ENCODE measurements at places on chromosomes 1 and 21. TPM values are rescaled to one million over a fixed set of nuclear protein-coding genes. Genes with fewer than 3 reads are reported as not detected.
A peak's percentile ranks its signal among the peaks of the same experiment; 100 is the strongest.

Gene ADGRL4
- not detected for total RNA-seq

DNA sequence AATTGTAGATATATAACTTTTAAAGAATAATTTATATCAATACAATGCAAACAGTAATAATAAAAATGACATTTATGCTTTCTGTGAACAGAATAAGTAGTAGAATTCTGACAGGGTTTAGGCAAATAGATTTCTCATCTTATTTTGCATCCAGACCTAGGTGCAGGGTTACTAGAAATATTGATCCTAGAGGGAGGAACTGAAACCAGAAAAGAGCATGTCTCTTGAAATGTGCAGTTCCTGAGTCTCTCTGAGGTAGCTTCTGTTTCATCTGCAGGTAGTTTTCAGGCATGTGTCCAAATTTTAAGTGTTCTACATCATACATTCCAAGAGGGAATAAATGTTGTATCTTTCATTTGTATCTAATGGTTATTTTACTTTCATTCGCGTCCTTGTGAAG is 631.9 kb upstream of the ADGRL4 start:
- no peaks in the 10 kb centered on the region for H3K4me1 ChIP-seq
- no peak for DNase-seq
- no peak overlapping the region for H3K4me3 ChIP-seq
- H3K36me3 ChIP-seq: no peaks in the 10 kb centered on the region

GRCh38 chr1:15210651-15211375 is 36.2 kb upstream of the FHAD1 start:
- H3K4me3 ChIP-seq: no peak overlapping the region
- H3K27ac ChIP-seq: no peak overlapping the region
- no peaks in the 10 kb centered on the region for H3K4me1 ChIP-seq
- no peaks in the 10 kb centered on the region for H3K36me3 ChIP-seq

DNA sequence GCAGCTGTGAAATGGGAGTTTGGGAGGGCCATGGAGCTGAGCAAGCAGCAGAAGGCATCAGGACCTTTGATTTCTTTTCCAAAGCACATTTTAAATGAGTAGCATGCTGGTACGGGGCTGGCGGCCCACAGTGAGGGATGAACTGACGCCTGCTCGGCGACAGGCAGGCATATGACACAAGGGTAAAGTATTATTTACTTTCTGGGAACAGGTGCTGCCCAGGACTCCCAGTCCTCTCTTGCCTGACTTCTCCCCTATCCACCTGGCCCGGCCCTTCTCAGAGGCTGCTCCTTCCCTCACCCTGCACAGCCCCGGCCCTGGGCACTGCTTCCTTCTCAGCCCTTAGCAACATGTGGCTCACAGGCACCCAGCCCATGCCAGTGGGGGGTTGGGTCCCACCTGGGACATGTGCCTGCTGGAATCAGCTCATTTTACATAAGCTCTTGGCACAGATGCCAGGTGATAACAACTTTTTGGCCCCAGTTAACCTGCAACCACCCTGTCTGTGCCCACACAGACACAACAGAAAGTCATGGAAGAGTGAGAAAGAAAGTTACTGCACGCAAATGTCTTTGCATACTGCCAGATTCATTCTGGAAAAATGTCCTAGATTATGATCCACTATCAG is 112.3 kb upstream of the GADD45A start:
- no peak overlapping the region for H3K27ac ChIP-seq
- no peak for DNase-seq

- H3K27me3 ChIP-seq: no peaks in the 10 kb centered on the region
- H3K36me3 ChIP-seq: peaks cover 58% of the 10 kb centered on the region
- H3K27ac ChIP-seq: no peak overlapping the region
Measured at GRCh38 chr1:234396092-234396491, 22.8 kb downstream of the COA6 start.

DNA sequence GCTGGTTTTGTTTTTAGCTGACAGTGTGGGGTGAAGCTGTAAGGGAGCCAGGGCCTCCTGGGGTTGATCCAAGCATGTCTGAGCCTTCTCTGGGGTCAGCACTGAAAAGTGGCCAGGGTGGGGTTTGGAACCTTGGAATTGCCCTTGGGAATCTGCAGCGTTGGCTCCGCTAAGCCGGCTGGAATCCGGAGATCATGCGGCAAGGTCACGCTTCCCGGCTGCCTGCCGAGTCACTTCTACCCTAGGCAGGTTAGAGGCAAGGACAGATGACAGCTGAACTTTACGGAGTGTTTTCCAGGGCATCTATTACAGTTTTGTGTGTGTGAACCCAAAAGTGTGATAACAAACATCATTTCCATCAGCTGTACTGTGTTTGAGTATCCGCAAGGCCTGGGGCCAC is 17.1 kb downstream of the ABCG1 start:
- peak overlapping the region; percentile 17 for H3K4me3 ChIP-seq
- peaks cover 74% of the 10 kb centered on the region for H3K4me1 ChIP-seq
- DNase-seq: no peak
- H3K36me3 ChIP-seq: peaks cover 9% of the 10 kb centered on the region
- H3K27me3 ChIP-seq: no peaks in the 10 kb centered on the region
- H3K27ac ChIP-seq: peak overlapping the region; percentile 84

GRCh38 chr1:86380257-86380861 is 15.8 kb downstream of the ODF2L start:
- peaks cover 30% of the 10 kb centered on the region for H3K36me3 ChIP-seq
- H3K4me1 ChIP-seq: peaks cover 11% of the 10 kb centered on the region
- no peak overlapping the region for H3K27ac ChIP-seq
- no peak overlapping the region for H3K4me3 ChIP-seq

Gene CAMK2N1
- 2.2 TPM for total RNA-seq

Gene FALEC
- 0.37 TPM for total RNA-seq

DNA sequence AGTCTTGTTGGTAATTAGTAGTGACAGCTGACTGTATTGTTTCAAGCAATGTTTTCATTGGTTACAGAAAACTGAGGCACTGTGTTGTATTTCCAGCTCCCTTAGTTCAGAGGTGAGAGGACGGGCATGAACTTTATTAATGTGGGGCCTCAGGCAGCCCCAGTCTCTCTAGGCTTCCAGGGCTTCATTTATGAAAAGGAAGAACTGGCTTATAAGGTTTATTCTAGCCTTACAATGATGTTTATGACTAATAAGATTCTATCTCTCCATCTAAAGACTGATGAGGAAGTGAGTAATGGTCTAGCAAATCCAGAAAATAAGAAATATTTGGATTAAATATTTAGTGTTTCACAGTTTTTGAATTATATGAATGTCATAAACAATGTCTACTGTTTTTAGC is 41.5 kb downstream of the CBS start:
- no peak overlapping the region for H3K27ac ChIP-seq
- DNase-seq: no peak
- H3K4me1 ChIP-seq: no peaks in the 10 kb centered on the region
- no peaks in the 10 kb centered on the region for H3K27me3 ChIP-seq
- H3K36me3 ChIP-seq: peaks cover 17% of the 10 kb centered on the region

DNA sequence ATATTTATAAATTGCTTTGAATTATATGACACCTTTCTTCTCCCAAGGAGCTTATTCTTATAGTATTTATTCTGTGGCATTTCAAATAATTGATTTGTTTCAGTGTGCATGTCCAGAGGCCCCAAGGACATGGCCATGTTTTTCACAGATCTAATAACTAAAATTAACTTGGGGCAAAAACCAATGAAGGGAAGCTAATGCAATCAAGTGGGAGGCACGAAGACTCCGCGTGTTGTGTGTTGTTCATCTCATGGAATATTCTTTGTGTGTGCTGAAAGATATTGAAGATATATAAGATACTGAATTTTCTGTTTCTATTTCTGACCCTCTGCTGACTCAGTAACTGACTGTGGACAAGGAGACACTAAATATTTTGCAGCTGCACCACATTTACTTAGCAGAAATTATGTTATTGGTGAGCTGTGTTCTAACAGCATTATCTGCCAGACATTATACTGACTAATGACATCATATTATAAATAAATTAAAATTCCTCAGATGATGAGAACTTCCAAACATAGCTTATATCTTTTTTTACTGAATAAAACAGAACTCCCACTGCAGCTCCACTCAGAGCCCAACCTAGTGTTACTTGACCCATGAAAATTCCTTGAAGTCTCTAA is 519.3 kb upstream of the CXADR start:
- no peak overlapping the region for H3K4me3 ChIP-seq
- no peak for DNase-seq
- no peaks in the 10 kb centered on the region for H3K27me3 ChIP-seq
- no peak overlapping the region for H3K27ac ChIP-seq

Gene GPR37L1
- not detected for total RNA-seq

Gene OR10J5
- not detected for total RNA-seq

DNA sequence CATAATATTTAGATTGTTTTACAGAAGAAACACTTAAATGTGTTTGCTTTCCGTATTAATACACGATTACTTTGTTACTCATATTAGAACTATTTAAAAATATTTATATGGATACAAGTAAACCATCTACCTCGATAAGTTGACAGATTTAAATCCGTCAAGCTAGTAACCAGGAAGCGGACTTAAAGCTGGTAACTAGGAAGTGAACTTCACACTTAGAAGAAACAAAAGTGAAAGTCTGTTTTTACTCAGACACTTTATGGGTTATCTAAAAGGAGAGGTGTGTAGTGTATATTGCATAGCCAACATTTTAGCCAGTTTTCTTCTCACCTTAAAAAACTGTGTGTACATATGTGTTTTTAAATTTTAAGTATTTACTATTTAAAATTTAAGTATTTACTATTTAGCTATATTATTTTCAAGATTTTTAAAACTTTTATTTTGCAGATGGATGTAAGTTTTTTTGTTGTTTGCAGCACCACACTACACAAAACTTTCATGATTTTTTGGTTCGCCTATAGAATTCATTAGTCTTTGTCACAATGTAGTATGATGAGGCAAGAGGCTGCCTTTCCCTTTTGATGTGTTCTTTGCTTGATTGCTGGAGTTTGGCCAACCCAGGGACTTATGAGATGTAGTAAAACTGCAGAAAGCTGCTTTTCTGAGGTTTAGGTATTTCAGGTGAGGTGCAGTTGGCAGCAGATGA is 2.7 kb downstream of the USP25 start:
- peak overlapping the region; percentile 92 for H3K4me3 ChIP-seq
- peaks cover 13% of the 10 kb centered on the region for H3K36me3 ChIP-seq
- peak overlapping the region; percentile 75 for H3K27ac ChIP-seq
- H3K27me3 ChIP-seq: peaks cover 8% of the 10 kb centered on the region
- H3K4me1 ChIP-seq: peaks cover 36% of the 10 kb centered on the region

DNA sequence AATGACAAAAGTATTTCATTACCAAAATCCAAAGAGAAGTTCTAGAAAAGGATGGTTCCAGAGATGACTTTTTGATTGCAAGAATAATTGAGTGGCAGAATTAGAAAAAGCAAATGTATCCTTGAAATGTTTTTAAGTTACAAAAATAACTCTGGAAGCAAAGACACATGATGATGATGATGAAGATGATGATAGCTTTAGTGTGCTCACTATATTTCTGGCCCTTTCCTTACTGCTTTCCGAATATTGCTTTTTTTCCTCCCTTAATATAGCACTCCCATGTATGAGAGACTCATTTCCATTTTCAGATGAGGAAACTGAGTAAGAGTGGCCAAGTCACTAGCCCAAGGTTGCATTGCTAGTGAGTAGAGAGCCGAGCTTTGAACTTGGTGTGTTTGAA is 54.7 kb downstream of the CACHD1 start:
- H3K27ac ChIP-seq: no peak overlapping the region
- peaks cover 4% of the 10 kb centered on the region for H3K27me3 ChIP-seq
- H3K4me1 ChIP-seq: no peaks in the 10 kb centered on the region
